Nephron progenitor cell (in vitro differentiated cells): ENCODE measurements at places on chromosomes 11 and 22.

GRCh38 chr22:50267591-50268390, 2.4 kb downstream of the MAPK11 start:
- no peak for DNase-seq

DNA sequence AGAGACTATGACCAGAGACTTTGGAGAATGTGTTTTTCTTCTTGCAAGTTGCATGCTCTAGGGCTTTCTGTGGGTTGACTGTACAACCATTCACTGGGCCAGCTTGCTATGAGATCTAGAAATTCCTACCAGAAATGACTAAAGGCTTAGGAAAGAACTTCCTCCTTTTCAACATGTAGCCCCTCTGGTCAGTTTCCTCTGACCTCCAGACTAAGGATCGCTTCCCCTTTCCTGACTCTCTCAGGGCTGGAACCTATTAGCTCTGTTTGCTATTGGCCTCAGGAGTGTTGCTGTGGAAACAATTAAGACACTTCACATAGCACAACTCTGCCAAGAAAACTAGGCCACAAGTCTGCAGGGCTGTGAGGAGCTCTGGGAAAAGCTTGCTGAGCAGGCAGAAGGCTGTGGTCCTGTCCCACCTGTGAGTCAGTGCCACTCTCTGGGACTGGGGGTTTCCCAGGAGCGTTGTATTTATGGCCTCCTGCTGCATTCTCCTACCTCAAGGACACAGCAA, 10.7 kb downstream of the CRY2 start:
- no peak for DNase-seq

DNA sequence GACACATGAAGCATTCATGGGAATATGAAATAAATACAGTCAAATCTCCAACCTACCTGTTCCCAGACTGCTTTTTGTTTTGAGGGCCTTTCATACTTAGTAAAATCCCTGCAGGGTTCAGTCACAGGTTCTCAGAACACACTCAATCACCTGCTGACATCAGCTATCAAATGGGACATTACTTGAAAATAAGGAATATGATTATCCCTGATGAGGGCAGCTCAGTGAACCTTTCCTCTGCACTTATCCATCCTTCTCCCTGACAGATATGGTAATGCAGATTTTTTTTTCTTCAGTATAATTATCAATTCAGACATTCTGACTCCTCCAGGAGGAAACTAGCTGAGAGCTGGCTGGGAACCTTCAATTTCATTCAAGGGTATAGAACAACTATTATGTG, 1127.4 kb upstream of the CCDC90B start:
- DNase-seq: no peak

- DNase-seq: peak; percentile 68
Observed at GRCh38 chr22:39490135-39490798, 11.8 kb upstream of the MIEF1 start.

- no peak for DNase-seq
Observed at GRCh38 chr11:12786450-12786849, 112.2 kb downstream of the TEAD1 start.
